AG08395 (cell line): ENCODE measurements at places on chromosomes 2 and 18.
A peak's percentile ranks its signal among the peaks of the same experiment; 100 is the strongest.

GRCh38 chr2:173547499-173547898, 192.8 kb downstream of the CDCA7 start:
- no peak for DNase-seq

- DNase-seq = no peak
Measured at GRCh38 chr18:35451916-35452315, 45.8 kb downstream of the INO80C start.

DNA sequence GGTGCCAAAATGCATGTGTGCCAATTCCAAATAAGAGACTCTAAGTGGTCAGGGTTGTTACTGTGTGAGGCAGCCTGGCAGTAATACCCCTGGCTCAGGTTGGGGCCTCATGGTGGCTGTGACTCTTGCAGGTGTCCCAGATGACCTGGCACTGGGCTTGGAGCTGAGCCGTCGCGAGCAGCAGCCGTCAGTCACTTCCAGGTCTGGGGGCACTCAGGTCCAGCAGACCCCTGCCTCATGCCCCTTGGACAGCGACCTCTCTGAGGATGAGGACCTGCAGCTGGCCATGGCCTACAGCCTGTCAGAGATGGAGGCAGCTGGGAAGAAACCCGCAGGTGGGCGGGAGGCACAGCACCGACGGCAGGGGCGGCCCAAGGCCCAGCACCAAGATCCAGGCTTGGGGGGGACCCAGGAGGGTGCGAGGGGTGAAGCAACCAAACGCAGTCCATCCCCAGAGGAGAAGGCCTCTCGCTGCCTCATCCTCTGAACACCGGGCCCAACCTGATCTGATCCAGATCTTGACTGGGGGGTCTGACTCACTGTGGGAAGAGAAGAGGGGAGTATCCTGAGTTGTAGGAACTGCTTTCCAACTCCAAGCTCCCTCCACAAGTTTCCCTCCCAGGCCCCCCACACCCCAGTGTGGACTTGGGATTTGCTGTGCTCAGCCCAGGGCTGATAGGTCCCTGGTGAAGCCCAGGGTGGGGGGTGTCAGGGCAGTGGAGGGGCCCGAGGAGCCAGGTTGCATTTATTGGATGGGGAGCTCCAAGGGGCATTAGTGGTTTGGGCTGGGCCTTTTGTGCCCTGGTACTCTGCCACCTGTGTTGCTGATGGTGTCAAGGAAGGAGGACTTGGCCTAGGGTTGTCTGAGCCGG, 5.6 kb downstream of the DNAJB2 start:
- DNase-seq = no peak

DNA sequence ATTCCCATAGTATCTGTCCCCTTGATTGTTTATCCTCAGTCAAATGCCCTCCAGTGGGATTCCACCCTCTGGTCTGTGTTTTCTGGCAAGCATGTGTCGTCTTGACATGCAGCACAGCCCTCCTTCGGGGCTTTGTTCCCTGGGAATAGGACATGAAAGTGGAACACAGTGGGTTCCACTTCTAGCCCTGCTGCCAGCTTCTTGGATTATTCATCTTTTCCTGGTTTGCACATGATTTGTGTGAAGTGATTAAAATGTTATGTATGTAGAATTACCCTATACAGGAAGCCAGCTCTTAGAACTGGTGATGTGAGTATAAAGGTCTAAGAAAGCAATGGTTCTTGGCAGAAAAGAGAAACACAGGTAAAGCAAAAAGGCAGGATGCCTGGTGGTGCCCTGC, 142.3 kb downstream of the TANC1 start:
- no peak for DNase-seq

DNA sequence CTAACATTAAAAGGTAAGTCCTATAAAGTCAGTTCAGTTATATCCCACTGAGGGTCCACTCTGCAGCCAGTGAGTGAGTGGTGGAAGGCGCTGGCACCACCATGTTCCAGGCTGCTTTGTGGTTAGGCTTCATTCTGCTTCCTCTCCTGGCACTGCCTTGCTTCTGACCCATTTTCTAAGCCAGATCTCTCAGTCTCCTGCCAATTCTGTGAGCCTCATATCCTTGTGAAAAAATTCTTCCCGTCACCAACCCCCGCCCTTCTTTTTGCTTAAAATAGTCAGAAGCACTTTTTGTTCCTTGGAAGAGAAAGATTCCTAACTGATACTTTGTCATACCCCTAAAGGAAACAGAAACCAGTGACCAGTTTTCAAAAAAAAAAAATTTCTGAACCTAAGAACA, 139.8 kb upstream of the NCK2 start:
- no peak for DNase-seq

DNA sequence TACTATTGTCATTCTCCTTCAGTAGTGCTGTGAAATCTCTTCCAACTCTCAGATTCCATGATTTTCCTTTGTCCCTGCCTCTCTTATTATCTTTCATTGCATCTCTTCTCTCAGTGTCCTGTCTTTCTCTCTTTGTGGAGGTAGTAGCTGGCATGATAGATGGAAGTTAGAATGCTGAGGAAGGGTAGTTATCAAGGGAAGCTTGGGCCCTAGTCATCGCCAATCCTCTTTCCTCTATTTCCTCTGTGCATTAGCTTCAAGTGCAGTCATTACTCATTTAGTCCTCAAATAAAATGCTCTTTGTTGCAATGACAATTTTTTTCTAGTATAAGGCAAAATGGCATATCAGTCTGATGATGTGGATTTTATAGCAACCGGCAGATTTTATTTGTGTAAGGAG, 207.7 kb downstream of the CAMKMT start:
- no peak for DNase-seq

- DNase-seq = peak; percentile 18
Measured at GRCh38 chr2:204177977-204178522, 241.5 kb downstream of the ICOS start.

- DNase-seq = no peak
Measured at GRCh38 chr2:211722928-211723327, 815.7 kb downstream of the ERBB4 start.

DNA sequence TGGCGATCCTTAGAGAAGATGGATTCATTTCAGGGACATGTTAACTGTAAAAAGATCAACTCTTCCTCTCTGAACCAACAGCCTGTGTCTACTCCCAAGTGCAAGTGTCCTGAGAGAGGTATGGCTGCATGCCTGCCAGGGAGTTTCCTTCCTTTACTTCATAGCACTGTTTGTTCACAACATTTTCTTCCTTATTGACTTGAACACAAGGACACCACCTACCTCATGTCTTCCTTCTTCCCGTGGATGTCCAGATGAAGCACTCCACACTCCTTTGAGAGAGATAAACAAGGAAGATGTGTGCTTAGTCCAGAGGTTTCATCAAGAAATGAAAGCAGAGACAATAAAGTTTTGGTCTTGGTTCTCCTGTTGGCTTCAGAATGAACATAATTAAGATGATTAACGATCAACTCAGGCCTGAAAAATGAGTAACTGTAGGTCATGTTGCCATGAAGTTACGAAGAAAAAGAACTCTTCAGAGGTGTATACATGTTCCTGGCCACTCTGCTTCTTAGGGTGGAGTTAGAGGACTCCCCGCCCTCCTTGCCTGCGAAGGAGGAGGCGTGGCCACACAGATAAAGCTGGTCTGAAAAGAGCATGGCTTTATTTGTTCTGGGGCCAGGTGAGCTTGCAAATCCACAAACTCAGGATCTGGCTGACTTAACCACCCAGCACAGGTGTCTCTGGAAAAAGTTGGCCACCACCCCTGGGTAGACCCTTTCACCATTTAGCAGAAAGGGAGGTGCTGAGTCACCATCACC, 155.0 kb upstream of the KCTD1 start:
- DNase-seq = no peak

GRCh38 chr2:129610766-129611165, 368.7 kb upstream of the RAB6C start:
- no peak for DNase-seq

DNA sequence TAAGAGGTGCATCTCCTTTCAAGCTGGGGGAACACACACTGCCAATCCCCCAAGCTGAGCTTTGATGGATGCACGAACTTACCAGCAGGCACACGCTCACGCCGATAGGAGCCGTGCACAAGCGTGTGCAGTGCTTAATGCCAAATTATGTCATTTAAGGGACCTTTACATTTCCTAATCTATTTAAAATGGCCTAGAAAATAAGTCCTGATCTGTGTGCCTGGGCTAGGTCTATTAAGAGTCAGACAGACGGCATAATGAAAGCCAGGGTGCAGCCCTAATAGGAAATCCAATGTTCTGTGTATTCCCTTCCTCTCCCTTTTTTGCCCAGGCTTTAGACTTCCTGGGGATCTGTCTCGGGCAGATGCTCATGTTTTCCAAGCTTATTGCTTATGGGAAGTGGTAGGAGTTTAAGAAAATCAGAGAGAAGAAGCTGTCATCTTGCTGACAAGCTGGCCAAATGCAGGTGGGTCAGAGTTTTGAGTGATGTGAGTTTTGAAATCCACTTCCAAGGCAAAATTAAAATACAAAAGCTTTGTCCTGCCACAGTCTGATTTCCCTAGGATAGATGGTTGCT, 142.6 kb downstream of the MYT1L start:
- no peak for DNase-seq

GRCh38 chr2:165674780-165675179, 119.3 kb downstream of the GALNT3 start:
- no peak for DNase-seq

GRCh38 chr2:120660771-120661459, 74.8 kb upstream of the GLI2 start:
- no peak for DNase-seq

- DNase-seq = peak; percentile 65
Measured at GRCh38 chr2:207223051-207223450, 57.3 kb upstream of the KLF7 start.

DNA sequence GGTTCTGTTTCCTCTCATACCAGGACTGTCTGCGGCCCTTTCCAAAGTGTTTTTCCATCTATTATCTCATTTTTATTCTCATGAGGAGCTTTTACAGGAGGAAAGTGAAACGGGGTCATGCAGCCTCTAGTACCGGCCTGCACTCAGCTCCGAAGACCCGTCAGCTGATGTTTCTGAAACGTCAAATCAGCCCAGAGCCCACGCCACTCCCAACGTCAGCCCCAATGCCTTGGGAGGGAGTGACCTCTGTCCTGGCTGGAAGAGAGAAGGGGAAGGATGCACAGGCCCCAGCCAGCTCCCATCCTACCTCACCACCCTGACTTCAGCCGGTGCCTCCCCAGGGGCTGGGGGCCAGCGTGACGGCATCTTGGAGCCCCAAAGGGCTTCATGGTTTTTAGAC, 58.5 kb downstream of the ADCY3 start:
- DNase-seq = no peak

- DNase-seq = no peak
Measured at GRCh38 chr2:200614249-200614648, 28.4 kb downstream of the AOX1 start.

DNA sequence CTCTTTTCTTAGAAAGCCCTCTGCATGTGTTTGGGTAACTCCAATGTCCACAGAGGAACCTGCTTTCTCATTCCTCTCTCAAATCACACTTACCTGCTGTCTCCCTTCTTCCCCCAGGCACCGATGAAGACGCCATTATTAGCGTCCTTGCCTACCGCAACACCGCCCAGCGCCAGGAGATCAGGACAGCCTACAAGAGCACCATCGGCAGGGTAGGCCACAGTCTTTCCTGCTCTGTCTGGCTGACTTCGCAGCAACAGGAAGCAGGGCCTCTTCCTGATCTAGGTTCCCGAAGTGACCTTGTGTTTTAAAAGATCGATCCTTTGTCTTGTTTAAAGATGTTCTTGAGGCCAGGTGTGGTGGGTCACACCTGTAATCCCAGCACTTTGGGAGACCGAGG, 25.0 kb upstream of the GMCL1 start:
- DNase-seq = no peak

DNA sequence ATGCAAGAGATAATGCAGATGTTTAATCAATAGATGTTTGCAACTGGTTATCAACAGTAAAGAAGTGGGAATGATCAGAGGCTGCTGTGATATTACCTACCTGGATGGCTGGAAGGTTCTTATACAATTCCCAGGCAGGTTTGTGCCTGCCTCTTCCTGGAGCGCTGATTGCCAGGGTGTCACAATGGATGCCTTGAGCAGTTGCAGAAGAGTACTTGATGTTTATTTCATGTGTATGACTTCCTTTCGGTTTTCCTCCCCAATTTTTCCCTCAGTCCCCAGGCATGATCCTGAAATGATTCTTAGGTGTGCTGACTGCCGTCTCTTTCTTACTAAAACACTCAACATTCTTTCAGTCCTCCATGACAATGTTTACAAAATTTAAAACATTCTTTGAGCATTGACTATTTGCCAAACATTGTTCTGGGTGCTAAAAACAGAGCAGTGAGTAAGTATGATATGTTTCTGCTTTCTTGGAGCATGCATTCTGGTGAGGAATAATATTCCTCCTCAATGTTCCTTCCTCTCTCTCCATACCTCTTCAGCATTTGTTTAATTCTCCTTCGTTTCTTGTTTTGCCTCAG, 416.6 kb upstream of the TRIB2 start:
- DNase-seq = no peak

- no peak for DNase-seq
Measured at GRCh38 chr18:72704202-72704601, 160.1 kb upstream of the CBLN2 start.

GRCh38 chr2:213766465-213766901, 482.2 kb downstream of the SPAG16 start:
- peak; percentile 28 for DNase-seq

DNA sequence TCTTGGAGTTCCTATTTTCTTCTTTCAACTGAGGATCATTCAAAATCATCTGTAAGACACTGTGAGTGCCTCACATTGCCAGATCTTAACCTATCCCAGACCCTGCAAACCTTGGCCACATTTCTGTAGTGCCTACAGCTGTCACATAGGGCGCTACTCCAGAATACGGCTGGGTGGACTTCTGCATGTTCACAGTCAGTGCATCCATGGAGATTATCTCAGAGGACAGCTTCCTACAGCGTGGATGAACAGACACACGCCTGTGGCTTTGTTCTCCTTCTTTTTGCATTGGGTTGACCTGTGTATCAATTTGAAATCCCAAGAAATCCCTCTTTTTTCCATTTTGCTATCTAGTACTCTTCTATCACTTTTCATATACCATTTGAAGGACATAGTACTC, 1.9 kb upstream of the KLHL29 start:
- no peak for DNase-seq

- DNase-seq = peak; percentile 35
Measured at GRCh38 chr2:53786352-53786704, 425 bp downstream of the ASB3 start.

- DNase-seq = no peak
Measured at GRCh38 chr2:106117347-106117746, 76.8 kb downstream of the UXS1 start.

DNA sequence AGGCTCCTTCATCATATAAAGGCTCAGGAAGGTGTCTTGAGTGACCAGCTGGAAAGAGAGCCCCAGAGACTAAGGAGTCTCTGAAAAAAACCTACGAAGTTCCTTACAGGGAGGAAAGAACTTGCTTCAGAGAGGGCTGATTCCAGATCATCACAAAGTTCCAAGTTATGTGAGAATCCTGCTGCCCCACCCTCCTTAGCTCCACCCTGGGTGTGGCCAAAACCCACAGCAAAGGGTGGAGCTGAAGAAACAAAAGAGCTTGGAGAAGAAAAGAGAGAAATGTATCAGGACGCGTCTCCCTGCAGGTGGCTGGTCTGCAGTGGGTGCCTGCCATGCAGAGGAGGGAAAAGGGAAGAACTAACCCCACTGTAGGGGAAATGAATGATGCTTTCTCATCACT, 32.8 kb upstream of the ZNF396 start:
- no peak for DNase-seq
